ENCODE measurements at places on chromosomes 4 and X. TPM values are rescaled to one million over a fixed set of nuclear protein-coding genes. Genes with fewer than 3 reads are reported as not detected.

LGI2 gene
- not detected for total RNA-seq

DNA sequence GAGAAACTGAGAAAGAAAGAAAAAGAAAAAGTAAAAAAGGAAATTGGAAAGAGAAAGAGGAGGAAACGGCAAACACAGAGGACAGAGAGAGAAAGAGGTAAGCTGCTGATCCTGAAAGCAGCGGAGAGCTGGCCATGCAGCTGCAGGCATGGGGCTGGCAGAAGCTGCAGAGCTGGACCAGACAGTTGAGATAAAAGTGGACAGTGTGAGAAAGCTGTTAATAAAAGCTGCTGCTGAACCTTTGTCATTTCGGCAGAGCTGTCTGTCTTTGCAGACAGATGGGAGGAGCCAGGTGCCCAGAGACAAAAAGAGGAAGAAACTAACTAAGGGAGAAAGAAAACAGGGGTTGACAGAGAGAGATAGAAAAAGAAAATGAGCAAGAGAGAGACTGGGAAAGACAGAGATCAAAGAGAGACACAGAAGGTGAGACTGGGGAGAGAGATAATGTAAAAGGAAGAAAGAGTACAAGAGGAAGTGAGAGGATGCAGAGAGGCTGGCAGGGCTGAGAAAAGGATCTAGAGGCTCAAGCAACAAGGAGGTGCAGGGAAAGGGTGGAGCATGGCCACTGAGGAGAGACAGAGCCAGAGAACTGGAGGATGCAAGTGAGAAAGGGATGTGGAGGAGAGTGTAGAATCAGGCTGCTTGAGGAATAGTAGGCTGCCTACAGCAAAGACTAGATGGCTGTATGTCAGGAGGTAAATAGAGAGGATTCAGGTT is 376.8 kb upstream of the FGF16 start:
- peak overlapping the region; percentile 69 for H3K4me3 ChIP-seq
- H3K36me3 ChIP-seq, result no peaks in the 10 kb centered on the region
- peaks cover 1% of the 10 kb centered on the region for H3K27me3 ChIP-seq
- peaks cover 12% of the 10 kb centered on the region for H3K4me1 ChIP-seq
- no peak for DNase-seq

DNA sequence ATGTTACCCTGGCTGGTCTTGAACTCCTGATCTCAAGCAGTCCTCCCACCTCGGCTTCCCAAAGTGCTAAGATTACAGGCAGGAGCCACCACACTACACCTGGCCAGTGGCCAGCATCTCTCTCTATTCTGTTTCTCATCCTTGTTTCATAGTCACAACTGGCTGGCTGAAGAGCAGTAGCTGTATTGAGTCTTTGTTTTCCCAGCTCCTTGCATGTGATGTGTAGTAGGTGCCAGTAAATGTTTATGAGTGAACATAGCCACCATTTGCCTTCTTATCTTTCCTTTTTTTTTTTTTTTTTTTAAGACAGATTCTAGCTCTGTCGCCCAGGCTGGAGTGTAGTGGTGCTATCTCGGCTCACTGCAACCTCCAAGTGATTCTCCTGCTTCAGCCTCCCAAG is 23.6 kb downstream of the NUDT9 start:
- H3K4me3 ChIP-seq, result no peak overlapping the region
- peak overlapping the region; percentile 68 for H3K27ac ChIP-seq
- no peaks in the 10 kb centered on the region for H3K36me3 ChIP-seq
- H3K27me3 ChIP-seq, result no peaks in the 10 kb centered on the region

- H3K4me1 ChIP-seq, result peaks cover 12% of the 10 kb centered on the region
- DNase-seq, result peak; percentile 17
- H3K36me3 ChIP-seq, result peaks cover 12% of the 10 kb centered on the region
- no peak overlapping the region for H3K4me3 ChIP-seq
- H3K27ac ChIP-seq, result no peak overlapping the region
- H3K27me3 ChIP-seq, result no peaks in the 10 kb centered on the region
Observed at GRCh38 chr4:1315836-1316536, 26.3 kb downstream of the MAEA start.

VCX3B gene
- total RNA-seq, result not detected

DNA sequence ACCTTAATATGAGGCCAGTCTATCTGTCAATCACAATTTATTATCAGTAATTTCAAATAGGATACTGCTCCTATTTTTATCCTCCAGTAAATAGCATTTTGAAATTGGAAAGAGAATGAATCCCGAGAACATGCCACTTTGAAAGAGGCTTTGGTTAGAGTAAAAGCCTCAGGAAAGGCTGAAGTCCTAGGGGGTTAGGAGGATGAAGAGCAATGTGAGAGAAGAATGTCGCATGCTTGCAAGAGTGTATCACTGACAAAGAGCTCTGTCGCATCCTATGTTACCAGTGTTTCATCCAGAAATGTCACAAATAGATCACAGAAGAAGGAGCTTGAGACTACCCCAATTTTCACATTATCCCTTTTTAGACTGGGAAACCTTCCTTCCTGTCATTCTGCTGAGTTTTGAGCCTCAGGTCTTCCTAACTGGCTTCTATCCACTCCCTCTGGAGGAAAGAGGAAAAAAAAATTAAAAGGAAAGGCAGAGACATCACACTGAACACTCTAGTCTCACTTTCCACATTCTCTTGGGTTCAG is 39.8 kb downstream of the GPM6A start:
- DNase-seq, result no peak
- peaks cover 3% of the 10 kb centered on the region for H3K27me3 ChIP-seq
- H3K4me3 ChIP-seq, result no peak overlapping the region
- H3K4me1 ChIP-seq, result no peaks in the 10 kb centered on the region
- H3K36me3 ChIP-seq, result no peaks in the 10 kb centered on the region

All from naive thymus-derived CD8-positive, alpha-beta T cell (primary cell).